ENCODE measurements at places on chromosomes 12 and 14.

GRCh38 chr12:5570416-5570815 is 138.5 kb downstream of the NTF3 start:
- DNase-seq: no peak

DNA sequence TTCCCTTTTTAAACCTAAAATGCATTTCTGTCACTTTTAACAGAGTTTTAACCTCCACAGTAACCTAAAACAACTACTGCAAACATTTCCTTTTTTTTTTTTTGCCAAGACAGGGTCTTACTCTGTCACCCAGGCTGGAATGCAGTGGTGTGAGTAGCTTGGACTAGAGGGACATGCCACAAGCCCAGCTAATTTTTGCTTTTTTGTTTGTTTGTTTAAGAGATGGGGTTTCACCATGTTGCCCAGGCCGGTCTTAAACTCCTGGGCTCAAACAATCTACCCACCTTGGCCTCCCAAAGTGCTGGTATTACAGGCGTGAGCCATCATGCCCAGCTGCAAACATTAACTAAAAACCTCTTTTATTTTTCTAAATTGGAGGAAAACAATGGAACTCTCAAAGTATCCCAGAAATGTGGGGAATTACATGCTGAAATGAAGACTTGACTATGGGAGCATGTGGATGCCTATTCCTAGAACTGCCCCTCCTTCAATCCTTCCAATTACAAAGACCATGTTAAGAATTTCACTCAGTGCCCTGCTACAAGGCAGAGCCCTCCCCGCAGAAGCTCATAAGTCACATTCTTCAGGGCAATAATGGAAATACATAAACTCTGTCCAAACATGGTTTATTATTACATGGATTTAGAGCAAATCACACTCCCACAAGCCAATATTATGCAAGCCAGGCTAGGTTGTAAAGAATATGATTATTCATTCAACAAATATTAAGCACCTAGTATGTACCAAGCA is 66.9 kb downstream of the C12orf56 start:
- DNase-seq: no peak

GRCh38 chr14:77008541-77008940 is 20.0 kb downstream of the IRF2BPL start:
- DNase-seq: no peak

DNA sequence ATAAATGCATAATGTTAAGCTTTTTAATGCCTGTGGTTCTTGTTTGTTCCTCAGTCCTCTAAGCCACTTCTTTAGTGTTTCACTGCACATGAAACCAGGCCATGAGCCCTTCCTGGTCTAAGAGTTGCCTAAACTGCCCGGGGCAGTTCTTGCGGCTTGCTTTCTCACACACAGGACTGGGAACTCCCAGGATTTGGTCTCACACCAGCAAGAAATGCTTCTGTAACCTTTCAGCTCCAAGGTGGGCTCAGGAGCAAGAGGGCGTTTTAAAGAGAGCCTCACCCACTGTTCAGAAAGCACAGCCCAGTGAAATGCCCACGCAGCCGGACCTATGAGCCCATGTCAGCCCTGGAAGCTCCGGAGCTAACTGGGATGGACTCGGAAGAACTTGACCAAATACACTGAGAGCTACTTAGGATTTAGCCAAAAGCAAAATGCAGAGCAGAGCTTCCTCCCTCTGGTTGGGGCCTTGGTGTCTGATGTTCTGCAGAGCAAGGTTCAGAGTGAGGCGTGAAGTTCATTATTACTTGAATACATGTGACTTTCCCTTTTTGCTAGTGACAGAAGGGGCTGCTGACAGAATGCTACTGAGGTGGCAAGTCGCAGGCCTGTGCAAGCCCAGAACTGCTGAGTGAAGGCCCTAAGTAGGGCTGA is 23.4 kb downstream of the SLC25A29 start:
- no peak for DNase-seq

GRCh38 chr12:116040402-116040801 is 237.1 kb downstream of the MED13L start:
- no peak for DNase-seq

- DNase-seq: no peak
These were observed 146.4 kb downstream of the LLPH start for GRCh38 chr12:65984227-65984479.

- no peak for DNase-seq
These were observed 82.9 kb downstream of the PAPOLA start for GRCh38 chr14:96584907-96585671.

- DNase-seq: no peak
These were observed 594 bp upstream of the CEP170B start for GRCh38 chr14:104864267-104865080.

DNA sequence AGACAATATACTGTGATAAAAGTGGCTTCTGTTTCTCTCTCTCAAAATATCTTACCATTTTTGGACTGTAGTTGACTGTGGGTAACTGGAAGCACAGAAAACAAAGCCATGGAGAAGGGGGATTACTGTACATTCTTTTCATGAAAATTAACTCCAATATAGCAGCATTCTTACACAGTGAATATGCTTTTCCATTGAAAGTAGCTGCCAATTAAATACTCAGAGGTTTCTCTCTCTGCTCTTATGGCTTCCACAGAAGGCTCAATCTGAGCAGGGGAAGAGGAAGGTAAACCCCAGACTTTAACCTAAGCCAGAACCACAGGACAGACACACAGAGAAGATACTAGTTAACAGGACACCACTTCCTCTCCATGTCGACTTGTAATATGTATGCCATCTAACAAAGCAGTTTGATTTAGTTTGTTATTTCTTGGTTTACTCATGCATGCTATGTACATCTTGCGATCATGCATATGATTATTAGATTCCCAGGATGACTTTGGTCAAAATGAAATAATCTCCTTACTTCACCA is 150.2 kb downstream of the SSPN start:
- no peak for DNase-seq

GRCh38 chr12:4446335-4446734 is 720 bp upstream of the FGF6 start:
- no peak for DNase-seq

DNA sequence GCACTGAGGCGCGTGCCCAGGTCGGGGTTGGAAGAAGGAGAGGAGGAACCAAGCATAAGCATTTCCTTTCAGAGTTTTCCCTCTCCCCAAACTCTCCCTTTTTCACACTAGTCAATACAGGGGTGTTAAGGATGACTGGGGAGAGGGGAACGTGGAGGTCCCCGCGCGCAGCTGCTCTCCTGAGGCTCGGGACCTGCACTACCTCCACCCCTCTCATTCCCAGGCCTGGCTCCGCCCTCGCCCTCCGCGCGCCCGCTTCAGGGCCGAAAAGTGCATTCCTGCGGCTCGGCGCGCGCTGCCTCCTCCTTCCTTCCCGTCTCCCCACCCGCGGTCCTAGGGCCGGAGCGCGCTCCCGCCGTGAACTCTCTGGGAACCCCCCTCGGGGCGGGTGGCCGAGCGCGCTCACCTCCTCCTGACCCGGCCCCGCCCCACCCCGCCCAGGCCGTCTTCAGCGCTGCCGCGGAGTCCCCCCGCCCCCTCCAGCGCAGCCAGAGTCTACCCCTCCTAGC is 11.3 kb downstream of the RARG start:
- peak; percentile 81 for DNase-seq

DNA sequence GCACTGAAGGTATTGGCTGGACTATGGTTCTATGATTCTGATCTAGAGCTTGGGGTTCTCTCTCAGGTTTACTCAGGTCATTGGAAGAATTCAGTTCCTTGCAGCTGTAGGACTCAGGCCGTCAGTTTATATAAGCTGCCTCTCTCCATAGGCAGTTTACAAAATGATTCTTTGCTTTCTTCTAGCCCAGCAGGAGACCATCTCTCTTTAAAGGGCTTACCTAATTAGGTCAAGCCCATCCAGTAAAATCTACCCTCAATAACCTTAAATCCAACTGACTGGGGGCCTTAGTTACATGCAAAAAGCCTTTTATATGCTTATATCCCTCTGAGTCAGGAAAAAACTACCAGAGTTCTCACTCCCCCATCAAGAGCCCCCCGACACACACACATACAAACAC is 80.5 kb upstream of the GARIN6 start:
- DNase-seq: no peak

GRCh38 chr12:19190292-19191031 is 60.9 kb downstream of the PLEKHA5 start:
- no peak for DNase-seq

GRCh38 chr12:1845427-1845826 is 25.1 kb downstream of the LRTM2 start:
- DNase-seq: no peak

DNA sequence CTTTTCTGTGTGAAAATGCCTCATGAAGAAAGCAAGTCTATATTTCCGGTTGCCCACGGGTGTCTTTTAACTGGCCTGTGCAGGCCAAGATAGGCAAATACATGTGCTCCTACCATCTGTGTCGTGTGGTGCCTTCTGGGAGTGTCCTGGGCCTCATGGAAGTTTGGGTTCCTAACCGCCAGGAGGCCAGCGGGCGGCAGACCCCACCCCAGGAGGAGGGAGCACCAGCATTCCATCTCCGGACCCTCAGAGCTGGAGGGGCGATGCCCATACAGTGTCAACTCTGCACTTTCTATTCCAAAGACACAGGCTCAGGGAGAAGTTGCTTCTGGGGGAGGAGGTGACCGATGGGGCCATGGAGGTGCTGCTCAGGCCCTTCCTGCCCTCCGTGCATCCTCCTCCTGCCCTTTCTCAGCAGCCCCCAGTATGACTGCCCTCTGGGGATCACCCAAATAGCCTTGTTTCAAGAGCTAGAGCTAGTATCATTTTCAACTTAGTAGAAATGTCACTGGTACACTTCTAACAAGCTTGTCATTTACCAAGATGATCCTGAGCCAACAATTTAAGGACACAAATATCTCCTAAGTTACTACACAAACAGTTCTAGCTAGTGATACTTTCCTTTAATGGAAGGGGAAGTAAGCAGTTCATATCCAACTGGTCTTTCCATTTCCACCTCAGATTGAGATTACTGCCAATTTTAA is 17.8 kb downstream of the CCDC92 start:
- DNase-seq: no peak

DNA sequence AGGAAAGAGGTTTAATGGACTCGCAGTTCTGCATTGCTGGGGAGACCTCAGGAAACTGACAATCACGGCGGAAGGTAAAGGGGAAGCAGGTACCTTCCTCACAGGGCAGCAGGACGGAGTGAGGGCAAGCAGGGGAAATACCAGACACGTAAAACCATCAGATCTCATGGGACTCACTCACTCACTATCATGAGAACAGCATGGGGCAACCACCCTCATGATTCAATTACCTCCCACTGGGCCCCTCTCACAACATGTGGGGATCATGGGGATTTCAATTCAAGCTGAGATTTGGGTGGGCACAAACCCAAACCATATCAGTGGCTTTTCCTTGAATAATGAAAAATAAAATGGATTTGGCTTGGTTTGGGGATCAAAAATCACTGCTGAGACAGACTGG is 380.5 kb downstream of the VRK1 start:
- no peak for DNase-seq

DNA sequence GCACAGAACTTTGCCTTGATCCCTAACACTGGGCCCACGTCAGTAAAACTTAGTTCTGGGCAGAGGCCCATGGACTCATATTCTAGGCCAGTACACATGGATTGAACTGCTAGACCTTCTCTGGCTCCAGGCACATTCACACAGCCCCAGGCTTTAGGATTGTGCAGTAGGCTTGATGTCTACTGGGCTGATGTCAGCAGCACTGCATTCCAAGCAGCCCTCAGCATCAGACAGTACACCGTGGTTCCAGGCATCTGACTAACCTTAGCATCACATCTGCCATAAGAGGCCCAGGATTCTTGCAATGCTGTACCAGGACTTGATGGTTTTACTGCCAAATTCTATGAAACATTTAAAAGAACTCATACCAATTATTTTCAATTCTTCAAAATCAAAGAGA is 301.9 kb downstream of the CCER1 start:
- DNase-seq: no peak

- DNase-seq: no peak
These were observed 39.7 kb downstream of the FMNL3 start for GRCh38 chr12:49667325-49668090.

GRCh38 chr12:122872815-122873361 is 23.0 kb downstream of the VPS37B start:
- DNase-seq: no peak

DNA sequence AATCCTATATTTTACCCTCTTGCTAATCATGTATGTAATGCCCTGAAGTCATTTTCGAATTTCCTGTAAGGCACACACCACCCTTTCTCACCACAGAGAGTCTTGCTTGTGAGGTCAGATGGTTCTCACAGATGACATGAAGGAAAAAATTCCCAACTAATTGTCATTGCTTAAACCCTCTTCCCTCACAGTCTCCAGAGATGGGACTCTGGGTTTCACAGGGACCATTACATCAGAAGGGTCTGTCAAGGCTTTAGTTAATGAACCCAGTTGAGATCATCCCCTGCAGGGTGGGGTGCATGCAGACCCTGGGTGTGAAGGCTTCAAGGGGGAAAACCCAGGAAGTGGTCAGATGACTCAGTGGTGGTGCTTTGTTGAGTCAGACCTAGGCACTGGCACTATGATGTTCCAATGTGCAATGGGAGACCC is 229.6 kb downstream of the BCAT1 start:
- peak; percentile 30 for DNase-seq

GRCh38 chr12:109770861-109771670 is 57.4 kb downstream of the FAM222A start:
- no peak for DNase-seq

DNA sequence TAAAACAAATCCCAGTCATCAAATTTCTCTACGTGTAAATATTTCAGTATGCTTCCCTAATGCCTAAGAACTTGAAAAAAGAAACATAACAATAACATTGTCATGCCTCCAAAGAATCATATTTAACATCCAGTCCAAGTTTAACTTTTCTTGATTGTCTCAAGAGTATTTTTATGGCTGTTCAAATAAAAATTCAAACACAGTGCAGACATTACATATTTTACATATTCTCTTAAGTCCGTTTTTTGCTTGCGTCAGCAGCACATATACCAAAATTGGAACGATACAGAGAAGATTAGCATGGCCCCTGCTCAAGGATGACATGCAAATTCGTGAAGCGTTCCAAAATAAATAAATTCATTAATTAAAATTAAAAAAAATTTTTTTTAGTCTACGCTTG is 23.3 kb upstream of the EEA1 start:
- DNase-seq: no peak

GRCh38 chr12:88185988-88186387 is 43.9 kb downstream of the TMTC3 start:
- no peak for DNase-seq

- peak; percentile 13 for DNase-seq
These were observed 910 bp upstream of the SRP54 start for GRCh38 chr14:34981743-34982420.

DNA sequence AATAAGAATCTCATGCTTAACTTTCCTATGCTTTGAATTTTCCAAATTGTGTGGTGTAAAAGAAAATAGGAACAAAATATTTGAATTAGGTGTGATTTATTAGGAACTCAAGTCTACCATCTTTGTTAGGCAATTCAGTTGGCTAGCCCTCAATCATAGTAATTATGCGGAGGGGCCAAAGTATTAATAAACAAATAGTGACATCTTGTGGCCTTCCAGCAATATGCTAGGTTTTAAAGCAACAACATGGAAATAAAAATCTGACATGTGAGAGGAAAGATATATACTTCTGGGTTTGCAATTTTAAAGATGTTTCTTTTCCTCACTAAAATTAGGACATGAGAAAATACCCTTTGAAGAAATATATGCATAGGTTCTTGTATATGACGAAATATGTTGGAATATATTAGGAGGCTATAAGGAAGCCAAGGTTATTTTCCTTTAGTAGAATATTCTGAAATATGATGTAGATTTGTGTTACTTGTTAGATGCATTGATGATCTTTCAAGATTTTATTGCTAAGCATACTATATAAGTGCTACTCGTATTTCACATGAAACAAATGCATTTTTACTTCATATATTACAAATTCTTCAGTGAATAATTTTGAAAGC is 200.4 kb downstream of the PTPRO start:
- DNase-seq: no peak
